ENCODE measurements at places on chromosomes 12 and 14. TPM values are rescaled to one million over a fixed set of nuclear protein-coding genes. Genes with fewer than 3 reads are reported as not detected.
A peak's percentile ranks its signal among the peaks of the same experiment; 100 is the strongest.

DNA sequence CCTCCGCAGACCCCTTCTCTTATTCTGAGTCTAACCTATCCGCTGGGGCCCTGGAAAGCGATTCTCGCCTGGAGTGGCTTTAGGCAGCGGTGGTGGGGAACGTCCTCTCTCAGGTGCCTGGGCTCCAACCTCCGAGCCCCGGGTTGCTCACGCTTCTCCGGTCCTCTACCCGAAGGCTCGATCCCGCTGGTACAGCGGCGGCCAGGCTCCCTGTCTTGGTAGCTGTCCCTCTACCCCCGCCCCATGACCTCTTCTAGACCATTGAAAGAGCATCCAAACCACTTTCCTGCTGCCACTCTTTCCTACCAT, 505 bp upstream of the HEBP1 start:
- no peak for DNase-seq

- DNase-seq: no peak
These were observed 32.8 kb downstream of the GTF2A1 start for GRCh38 chr14:81187832-81188522.

Gene WIF1
- total RNA-seq: not detected

GRCh38 chr12:23618718-23619117, 330.8 kb downstream of the SOX5 start:
- no peak for DNase-seq

DNA sequence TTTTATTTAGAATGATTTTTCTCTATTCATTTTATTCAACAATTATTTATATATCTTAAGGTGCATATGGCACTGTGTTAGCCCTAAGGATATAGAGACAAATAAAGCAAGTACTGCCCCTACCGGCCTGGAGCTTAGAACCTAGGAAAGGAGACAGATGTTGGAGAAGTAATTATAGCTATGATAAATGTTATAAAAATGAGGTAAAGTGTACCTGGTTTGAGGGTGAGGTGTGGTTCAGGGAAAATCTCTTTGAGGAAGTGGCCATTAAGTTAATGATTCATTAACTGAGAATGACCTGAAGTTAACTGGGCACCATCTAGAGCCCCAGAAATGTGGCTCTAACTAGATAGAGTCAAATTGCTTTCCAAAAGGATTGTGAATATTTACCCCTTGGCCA, 31.9 kb downstream of the CDKL1 start:
- no peak for DNase-seq

Gene PAX9
- total RNA-seq: not detected

DNA sequence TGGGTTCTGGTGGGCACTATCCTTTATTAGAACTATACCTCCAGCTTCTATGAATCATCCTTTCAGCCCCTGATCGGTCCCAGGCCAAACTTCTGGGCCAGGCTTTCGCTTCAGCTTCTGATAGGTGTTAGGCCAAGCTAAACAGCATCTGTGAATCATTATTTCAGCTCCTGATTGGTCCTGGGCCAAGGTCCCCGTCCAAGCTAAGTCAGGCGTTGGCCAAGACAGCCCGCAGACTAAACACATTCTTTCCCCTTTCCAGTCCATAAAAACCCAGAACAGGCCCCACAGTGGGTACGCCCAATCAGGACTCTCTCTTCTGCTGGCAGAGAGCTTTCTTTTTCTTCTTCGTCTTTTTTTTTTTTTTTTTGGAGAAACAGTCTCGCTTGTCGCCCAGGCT, 1808.9 kb upstream of the SEL1L start:
- DNase-seq: peak; percentile 44

Gene COX8C
- 0.33 TPM for total RNA-seq

Gene TMEM229B
- 0.77 TPM for total RNA-seq

Gene ANKRD33
- under 0.01 TPM for total RNA-seq

Gene ACSM4
- not detected for total RNA-seq

GRCh38 chr14:61492474-61492873, 171.1 kb downstream of the PRKCH start:
- no peak for DNase-seq

DNA sequence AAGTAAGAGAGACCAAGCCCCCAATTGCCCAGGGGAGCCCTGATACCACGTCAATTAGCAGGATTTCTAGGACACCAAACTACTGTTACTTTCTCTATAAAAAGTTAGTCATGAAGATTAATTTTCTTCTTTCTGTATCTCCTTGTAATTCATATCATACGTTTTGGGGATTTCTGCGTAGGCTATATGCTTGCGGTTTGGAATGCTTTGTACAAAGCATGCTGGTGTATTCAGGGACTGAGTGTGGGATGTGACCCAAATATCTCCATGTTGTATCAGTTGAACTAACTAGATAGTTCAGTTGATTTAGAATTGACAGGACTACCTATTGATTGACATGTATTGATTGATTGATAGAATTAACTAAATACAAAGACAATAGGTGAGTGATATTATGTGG, 7.7 kb downstream of the GPR33 start:
- no peak for DNase-seq

- DNase-seq: no peak
These were observed 8.6 kb upstream of the TMEM119 start for GRCh38 chr12:108606492-108606891.

DNA sequence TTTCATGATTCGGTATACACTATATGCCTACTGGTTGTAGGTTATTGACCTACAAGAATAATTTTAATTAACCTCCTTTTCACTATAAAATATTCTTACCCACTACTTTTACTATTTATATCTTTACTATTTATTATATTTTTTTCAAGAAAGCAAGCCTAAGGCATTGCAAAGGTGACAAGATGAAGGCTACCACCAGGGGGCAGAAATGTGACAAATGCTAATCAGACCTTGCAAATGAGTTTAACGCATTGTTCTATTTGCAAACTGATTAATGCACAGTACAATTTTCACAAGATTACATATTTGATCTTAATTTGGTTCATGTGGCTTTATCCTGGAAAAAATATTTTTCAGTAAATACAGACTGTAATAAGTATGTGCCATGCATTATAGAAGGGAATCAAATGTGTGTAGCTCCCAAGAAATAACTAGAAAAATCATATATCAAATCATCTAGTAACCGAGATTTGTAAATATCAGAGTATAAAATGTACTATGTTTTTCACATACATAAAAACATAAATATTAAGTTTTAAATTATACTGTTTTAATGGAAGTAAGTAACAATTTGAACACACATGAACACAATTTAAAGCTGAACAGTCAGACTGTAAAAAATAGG, 107.0 kb downstream of the ADAMTS20 start:
- peak; percentile 40 for DNase-seq

- peak; percentile 11 for DNase-seq
These were observed 23.8 kb upstream of the CISTR start for GRCh38 chr12:53775478-53776145.

Gene STAT6
- total RNA-seq: 103 TPM

DNA sequence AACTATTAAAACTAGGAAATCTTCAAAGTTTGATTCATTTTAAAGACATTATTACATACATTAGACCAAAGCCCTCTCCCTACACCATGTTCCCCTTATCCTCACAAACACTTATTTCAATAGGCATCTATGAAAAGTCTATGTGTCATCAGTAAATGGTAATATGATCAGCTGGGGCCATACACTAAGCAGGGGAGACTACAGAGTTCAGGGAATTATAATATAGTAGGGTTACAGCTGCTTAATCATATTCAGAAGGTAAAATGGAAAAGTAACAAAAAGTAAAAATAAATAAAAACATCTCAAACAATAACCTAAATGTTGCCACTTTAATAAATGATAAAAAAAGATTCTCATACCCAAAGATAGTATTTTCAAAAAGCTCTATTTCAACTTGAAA, 29.1 kb downstream of the PAWR start:
- peak; percentile 32 for DNase-seq

DNA sequence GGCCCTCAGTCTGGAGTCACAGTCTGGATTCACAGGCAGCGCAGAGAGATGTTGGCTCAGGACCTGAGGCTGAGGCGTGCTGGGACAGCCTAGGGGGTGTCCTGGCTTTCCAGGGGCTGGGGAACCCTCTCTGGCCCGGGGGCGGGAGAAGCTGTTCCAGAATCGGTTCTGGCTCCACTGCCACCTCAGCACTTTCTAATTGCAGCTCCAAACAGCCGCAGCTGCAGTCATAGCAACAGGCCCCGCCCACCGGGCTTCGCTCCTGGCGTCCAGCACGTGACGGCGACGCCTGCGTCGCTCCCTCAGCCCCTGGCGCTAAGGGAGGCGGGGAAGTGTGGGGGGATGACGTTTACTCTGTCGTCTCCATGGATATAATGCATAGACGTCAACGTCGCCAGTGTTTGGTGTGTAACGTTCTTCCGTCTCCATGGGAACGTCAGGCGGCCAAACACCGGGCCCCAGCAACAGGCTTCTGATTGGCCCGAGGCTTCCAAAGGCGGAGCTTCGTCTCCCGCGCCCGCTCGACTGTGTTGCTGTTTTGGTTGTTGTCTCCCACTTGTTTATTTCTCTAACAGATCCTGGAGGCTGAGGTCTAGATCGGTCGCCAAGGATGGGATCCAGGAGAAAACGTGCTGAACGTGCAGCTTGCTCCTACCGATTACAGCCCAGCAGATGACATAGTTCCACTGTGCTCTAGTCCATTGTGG, 19.7 kb upstream of the FOS start:
- DNase-seq: peak; percentile 100

- peak; percentile 20 for DNase-seq
These were observed 339.0 kb downstream of the KCNH5 start for GRCh38 chr14:62706217-62706616.

DNA sequence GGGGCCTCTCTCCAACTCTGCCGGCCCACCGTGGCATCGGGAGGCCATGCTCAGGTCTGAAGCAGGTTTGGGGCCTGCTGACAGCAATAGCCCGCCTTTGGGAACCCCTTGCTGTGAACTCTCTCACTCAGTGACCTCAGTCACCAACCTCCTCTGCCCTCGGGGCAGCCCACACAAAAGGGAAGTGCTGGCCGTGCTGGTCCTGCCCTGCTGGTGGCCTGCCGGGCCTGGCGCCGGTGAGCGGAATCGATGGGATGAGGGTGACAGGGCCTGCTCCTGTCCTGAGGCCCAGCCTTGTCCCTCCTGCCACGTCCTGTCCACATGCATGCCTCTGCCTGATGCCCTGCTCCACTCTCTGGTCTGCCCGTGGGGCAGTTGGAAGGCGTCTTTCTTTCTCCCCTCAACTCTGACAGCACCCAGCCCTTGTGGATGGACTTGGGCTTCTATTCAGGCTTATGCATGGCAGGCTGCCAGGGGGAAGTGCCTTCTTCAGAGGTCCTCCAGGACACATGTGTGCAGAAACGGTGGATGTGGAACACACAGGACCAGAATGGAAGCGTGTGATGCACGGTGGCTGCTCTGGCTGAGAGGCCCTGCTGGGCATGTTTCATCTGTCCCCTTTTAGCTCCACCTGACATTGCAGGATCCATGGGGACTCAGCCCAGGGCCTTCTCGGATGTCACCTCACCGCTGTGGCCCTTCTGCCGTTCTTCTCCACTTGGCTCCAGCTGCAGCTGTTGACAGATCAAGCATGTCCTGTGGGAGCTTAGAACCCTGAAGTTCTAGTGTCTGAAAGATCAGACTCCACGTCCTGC, 31.9 kb downstream of the IL31 start:
- no peak for DNase-seq

GRCh38 chr14:37791384-37792036, 196.1 kb downstream of the TTC6 start:
- DNase-seq: no peak

Gene CLEC2A
- not detected for total RNA-seq

Gene CNIH1
- 61.1 TPM for total RNA-seq

GRCh38 chr14:63287666-63288483, 30.9 kb downstream of the GPHB5 start:
- DNase-seq: peak; percentile 18

- no peak for DNase-seq
These were observed 204.7 kb downstream of the KITLG start for GRCh38 chr12:88375306-88376305.

DNA sequence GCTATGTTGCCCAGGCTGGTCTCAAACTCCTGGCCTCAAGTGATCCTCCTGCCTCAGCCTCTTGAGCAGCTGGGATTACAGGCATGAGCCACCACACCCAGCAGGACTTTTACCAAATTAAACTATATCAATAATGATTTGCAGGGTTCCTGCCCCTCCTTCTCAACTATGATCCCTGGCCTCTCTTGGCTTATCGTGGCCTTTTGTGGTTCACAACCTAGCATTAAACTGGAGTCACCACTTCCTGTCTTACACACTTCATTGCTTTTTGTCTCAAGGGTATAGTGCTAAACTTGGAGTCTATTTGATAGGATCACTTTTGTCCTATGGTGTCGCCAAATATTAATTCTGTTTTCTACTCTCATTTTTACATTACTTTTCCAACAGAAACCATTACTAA, 64.5 kb downstream of the SEC23A start:
- no peak for DNase-seq

Gene SYT1
- total RNA-seq: 0.51 TPM

- no peak for DNase-seq
These were observed 12.1 kb downstream of the ACADS start for GRCh38 chr12:120737557-120738251.

GRCh38 chr14:89165189-89166181, 251.5 kb downstream of the FOXN3 start:
- no peak for DNase-seq

Gene TSPAN11
- 2.6 TPM for total RNA-seq

DNA sequence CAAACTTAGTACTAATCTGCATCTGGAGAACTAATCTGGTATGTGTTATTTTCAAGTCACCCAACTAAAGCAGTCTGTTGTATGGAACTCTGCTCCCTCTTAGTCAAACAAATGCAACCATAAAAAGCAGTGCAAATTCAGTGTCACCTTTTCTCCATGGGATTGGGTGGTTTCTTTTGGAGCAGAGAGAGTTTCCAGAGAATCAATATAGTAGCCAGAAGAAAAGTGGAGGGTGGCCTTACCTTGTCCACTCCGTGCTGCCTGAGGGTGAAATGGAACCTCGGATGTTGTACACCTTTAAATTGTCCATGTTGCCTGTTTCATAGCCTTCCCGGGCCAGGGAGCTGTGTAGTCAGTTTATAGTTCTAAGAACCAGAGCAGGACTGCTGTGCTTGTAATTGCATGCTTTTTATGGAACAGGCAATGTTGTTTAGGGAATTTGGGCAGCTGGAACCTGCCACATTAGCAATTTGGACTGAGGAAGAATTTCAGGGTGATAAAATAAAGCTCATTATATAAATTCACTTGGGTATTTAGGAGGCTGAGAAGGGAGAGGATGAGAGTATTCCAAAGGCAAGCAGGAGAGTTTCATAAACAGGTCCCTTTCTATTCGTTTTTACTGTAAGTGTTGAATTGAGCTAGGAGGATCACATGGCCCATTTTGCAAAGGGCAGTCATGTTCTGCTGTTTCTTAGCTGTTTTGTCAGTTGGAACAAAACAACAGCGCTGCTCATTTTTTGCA, 60.5 kb downstream of the CRADD start:
- no peak for DNase-seq

GRCh38 chr14:68521961-68522509, 270.8 kb downstream of the ZFP36L1 start:
- DNase-seq: no peak

Gene TC2N
- total RNA-seq: 0.26 TPM

GRCh38 chr14:99829450-99829849, 36.2 kb downstream of the EML1 start:
- no peak for DNase-seq

Data from fibroblast of lung (primary cell).